ENCODE measurements at places on chromosomes 2 and 18.

DNA sequence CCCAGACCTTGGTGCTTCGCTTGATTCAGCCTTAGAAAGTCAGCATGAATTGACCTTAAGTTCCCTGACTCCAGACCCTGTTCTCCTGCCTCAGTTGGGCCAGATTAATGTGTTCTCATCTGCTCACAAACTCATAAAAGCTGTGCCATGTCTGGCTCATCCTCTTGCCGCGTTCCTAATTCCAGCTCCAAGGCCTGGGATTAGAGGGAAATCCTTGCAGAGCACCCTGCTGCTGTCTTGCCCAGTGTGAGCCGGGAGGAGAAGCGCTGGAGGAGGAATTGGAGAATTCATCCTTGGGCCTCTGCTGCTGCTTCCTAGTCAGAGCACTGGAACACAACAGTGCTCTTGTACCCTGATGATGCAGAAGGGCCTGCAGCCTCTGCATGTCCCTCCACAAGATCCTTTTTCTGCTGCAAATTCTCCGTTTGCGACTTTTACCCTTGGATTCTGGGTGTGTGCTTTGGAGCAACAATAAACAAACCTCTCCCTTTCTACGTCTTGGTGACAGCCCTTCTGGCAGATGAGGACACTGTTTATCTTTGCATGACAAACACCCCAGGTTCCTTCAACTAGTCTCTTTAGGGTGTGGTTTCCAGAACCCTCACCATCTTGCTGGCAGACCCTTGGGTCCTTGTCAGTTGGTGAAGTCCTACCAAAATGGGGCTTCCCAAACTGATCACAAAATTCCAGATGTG is 46.9 kb upstream of the CNGA3 start:
- peak; percentile 50 for DNase-seq

DNA sequence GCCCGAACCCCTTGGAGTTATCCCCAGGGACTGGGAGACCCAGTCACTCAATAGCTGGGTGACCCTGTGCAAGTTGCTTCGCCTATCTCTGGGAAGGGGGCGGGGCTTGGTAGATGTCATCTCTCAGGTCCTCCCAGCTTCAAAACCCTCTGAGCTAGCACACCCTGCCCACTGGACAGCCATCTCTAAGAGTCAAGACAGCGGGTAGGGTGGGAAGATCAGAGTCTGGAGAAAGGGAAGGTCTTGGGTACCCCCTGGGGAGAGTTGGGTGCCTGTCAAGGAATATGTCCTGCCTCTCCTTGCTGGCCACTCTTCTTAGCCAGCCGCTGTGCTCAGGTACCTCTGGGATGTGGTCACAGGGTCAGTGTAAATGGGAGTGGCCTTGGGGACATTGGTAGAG is 8.0 kb downstream of the GLI2 start:
- DNase-seq, result no peak

DNA sequence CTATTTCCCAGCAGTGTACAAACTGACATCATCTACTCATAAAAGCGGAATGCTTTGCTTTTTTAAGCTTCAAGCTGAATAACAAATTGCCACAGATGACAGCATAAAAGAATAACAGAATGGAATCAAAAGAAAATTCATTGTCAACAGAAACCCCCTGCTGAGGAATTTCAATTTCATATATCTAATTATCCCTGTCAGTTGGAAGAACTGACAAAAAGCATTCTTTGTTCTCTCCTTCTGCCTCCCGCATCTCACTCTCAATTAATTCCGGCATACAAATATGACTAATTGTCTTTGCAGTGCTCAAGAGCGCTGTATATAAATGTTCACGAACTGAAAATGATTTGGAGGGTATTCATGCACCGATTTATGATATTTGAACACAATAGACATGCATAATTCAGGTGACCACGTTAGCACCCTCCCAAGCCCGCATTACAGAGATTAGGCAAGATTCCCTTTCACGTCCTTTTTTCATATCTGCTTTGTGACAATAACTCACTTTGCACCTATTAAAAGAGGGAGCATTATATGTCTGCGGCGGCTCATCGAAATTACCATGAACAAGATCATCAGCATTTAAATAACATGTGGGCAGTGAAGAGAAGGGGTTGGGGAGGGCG is 277.7 kb upstream of the SALL3 start:
- no peak for DNase-seq

DNA sequence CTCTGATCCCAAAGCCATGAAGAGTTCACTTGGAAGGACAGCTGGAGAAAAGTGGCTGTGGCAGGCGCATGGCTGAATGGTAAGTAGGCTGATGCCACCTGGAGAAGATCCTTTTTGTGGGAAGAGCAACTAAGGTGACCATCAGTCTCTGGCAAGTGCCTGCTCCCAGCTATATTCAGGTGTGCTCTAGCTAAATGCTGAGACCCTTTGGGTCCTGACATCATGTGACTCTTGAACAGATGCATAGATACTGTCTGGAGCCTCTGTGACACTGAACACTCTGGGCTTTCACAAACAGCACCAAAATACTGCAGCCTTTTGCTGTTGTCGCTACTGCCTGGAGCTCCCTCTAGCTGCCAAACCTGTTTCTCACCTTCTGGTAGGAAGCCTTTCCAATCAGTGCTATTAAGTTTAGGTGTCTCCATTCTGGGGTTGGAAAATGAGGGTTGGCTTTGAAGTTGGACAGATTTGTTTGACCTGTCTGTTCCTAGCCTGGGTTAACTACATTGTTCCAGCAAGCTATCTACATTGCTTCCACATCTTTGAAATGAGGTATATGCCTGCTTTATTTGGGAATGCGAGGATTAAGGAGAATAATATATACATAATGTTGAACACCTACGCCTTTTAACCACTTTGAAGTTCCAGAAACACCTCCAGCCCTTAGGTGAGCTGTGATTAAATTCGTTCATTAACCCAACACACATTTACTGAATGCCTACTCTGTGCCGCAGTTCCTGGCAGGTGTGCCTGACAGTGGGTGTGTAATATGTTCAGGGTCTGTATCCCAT is 3.1 kb downstream of the EGR4 start:
- no peak for DNase-seq

DNA sequence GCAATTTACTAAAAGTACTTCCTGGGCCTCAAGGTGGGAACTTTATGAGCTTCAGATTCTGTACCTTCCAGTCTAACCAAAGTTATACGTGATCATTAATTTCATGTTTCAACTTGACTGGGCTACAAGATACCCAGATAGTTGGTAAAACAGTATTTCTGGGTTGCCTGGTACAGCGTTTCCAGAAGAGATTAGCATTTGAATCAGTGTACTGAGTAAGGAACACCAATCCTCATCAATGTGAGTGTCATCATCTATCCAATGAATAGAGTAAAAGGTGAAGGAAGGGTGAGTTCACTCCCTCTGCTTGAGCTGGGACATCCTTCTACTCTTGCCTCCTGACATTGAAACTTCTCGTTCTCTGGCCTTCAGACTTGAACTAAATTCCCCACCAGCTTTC is 274.5 kb upstream of the ID2 start:
- DNase-seq, result no peak

DNA sequence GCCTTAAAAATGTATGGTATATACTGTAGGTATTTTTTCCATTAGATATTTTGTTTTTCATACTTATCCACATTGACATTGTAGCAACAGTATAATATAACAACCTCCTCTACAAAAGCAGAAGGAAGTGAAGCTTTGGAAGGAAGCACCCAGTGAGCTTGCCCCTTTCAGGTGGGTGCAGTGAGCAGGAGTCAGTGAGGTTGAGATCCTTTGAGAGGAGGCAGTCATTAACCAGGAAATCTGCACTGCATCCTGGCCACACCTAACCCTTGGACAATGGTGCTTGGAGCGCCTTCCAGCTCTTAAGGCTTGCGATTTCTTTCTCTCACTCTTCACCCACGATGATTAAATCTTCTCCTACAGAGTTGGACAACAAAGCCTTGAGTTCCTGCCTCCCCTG is 13.9 kb downstream of the IL37 start:
- DNase-seq, result peak; percentile 71

DNA sequence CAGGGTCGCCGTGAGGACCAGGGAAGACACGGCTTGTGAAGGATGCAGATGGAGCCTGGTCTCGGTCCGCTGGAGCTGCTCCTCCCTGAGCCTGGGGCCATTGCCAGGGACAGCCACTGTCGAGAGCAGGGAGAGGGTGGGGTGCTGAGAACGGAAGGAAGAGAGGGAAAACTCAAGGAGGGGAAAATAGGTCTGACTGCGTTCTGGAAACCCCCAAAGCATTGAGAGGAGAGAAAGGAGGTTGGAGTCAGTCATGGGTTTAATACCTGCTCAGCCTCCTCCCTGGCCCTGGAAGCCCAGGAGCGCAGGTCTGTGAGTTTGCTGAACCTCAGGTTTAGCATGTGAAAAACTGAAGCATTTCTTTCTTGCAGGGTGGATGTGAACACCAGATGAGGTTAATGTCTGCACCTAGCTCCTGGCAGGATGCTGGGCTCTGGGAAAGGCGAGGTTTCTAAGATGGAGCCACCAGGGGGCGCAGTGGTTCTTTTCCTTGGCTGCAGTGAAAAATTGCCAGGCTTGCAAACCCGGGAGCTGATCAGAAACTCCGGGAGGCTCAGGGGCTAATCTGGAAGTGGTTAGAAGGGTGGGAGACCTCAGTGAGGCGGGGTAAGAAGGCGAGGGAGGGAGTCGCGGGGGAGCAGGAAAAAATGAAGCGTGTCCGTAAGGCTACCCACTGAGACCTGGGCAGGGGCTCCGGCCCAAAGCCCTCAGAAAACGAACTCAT is 33.6 kb upstream of the RNF149 start:
- peak; percentile 56 for DNase-seq
